ENCODE measurements at places on chromosomes 11 and 22.
A peak's percentile ranks its signal among the peaks of the same experiment; 100 is the strongest.

DNA sequence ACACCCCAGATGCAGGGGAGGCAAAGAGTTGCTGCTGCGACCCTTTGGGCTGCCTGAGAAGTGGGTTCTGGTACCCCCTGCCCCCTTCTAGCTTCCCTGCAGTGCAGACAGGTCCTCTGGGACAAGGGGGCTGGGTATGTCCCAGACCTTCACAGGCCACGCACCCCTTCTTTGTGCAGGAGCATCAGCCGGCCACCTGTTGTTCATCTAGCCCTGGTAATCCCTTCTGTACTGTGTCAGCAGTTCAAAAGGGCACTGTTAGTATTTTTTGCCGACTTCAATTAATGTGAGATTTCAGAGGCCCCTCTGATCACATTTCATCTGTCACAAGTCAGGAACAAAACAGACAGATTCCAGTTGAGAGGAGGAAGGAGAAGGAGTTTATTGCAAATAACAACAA lies 49.9 kb downstream of the ALX4 start:
- no peak for DNase-seq

DNA sequence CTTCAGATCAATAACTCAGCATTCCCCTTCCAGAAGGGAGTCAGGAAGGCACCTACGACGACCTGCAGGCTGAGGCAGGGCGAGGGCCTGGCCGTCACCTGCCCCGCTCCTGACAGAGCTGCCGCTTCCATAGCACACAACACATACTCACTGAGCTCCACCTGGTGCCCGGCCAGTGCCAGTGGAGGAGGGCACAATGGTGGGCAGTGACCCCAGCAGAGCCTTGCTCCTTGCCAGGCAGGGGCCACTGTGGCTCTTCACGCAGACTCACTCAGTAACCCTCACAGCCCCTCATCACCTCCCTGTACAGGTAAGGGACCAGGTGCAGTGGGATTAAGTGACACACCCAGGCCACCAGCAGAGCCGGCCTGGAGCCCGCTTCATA lies 24.6 kb downstream of the LRFN4 start:
- no peak for DNase-seq

DNA sequence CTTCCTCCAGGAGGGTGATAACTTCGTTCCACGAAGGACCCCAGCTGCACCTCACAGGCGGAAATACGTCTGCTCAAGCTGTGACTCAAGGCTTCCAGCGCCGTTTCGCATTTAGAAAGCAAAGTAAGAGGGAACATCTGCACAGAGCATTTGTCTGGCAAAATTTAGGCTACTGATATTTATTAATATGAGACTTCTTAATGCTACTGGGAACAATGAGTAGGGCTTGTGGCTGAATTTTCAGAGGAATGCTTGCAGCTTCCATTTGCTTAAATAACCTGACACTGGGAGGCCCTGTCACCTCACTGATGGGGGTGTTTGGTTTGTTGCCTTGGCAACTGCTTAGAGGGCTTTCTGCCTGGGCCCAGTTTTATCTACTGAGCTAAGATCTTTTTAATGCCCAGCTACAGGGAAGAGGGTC lies 14.7 kb upstream of the ST14 start:
- no peak for DNase-seq

DNA sequence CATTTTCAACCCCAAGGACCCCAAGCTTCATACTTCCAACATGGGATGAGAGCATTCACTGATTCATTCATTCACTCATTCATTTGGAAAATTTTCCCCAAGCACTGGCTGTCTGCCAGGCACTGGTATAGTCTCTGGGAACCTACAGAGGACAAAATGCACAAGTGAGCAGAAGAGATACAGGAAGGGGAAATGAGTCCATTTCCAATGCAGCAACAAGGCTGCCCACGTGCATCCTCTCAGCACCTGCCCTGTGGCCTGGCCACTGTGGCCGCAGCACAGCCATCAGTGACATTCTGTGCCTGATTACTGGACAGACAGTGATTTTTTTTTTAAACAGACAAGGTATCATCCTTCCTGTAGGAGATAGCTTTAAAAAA lies 96.0 kb upstream of the PITPNB start:
- no peak for DNase-seq

GRCh38 chr11:64742889-64743590 lies 902 bp downstream of the RASGRP2 start:
- peak; percentile 93 for DNase-seq

GRCh38 chr11:71331631-71332030 lies 79.3 kb upstream of the SHANK2 start:
- DNase-seq = no peak

- no peak for DNase-seq
Observed at GRCh38 chr22:43235445-43236409, 48.8 kb upstream of the TTLL12 start.

- no peak for DNase-seq
Observed at GRCh38 chr11:67628710-67629385, 889 bp downstream of the NUDT8 start.

DNA sequence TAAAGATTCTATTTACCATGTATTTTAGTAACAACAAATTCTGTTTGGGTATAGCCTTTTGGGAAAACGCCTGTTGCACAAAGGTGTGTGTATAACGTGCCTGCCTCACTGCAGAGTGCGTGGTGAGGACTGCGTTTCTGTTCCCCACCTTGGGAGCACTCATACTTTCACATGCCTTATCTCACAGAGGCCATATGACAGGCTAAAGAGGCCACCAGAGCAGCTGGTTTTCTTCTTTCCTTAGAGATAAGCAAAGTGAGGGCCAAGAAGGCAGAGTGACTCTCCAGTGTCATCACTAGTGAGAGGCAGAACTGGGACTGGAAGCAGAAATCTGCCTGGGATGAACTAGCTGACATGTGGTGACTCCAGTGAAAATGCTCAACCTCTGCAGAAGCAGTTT lies 369.2 kb upstream of the NARS2 start:
- no peak for DNase-seq

GRCh38 chr22:39851606-39852315 lies 41.8 kb downstream of the ENTHD1 start:
- DNase-seq = no peak

DNA sequence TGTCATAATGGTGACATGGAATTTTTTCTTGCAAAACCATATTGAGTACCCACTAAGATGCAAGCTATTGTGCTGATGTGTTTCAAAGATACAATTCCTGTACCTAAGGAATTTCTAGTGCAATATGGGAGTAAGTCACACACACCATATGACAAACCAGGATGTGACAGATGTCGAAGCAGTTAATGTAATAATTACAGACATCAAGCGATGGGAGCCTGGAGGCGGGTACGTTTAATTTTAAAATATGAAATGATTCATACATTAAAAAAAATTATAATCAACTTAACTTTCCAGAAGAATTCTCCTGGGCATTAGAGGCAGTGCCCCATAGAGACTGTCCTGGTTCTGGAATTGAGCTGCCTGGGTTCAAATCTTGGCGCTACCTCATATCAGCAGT lies 6.0 kb downstream of the SYCE3 start:
- no peak for DNase-seq

DNA sequence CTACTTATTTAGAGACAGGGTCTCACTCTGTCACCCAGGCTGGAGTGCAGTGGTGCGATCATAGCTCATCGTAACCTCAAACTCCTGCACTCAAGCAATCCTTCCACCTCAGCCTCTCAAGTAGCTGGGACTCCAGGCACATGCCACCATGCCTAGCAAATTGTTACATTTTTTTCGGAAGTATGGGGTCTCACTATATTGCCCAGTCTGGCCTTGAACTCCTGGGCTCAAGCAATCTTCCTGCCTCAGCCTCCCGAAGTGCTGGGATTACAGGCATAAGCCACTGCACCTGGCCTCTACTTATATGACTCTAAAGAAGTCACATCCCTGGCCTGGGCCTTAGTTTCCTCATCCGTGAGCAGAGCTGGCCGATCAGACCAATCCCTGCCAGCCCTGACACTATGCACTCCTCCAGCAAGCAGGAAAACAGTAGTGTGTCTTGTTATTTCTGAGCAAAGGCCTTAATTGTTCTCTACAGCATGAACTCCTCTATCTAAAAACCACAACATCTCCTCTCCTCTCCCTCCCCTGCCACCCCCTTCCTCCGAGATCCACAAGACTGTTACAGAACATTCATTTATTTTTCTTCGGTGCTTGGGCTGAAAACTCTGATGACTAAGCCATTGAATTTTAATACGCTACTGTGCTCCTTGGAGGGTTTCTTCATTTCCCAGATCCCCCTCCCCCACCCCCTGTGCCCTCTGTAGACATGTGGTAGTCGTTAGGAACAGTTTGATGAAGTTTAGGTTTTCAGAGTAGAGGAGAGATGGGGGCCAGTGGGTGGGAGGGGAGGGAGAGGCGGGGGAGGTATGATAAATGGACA lies 91.5 kb downstream of the ABTB2 start:
- DNase-seq = peak; percentile 76

- DNase-seq = no peak
Observed at GRCh38 chr11:1302461-1303125, 6.8 kb downstream of the TOLLIP start.

DNA sequence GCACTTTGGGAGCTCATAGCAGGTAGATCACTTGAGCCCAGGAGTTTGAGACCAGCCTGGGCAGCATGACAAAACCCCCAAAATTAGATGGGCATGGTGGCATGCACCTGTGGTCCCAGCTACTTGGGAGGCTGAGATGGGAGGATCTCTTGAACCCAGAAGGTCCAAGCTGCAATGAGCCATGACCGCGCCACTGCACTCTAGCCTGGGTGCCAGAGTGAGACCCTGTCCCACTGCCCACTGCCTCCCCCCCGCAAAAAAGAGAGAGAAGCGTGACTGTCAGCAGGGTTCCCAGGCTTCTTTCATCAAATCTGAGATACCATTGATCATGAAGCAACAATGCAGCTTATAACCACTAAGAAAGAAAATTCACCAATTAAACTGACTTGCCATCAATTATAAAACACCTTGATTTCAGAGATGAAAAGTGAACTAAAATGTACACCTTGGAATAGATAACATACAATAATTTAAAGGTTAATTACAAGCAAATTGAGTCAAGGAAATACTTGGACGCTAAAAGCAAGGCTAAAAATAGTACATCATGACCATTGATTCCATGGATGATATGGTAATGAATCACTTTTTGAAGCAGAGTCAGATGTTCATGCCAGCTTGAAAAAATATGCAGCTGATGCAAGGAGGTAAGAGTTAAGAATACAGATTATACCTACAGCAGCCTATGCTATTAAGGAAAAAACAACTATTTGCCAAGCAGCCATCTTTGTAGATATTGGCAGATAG lies 90.8 kb upstream of the ALKBH3 start:
- DNase-seq = peak; percentile 9

DNA sequence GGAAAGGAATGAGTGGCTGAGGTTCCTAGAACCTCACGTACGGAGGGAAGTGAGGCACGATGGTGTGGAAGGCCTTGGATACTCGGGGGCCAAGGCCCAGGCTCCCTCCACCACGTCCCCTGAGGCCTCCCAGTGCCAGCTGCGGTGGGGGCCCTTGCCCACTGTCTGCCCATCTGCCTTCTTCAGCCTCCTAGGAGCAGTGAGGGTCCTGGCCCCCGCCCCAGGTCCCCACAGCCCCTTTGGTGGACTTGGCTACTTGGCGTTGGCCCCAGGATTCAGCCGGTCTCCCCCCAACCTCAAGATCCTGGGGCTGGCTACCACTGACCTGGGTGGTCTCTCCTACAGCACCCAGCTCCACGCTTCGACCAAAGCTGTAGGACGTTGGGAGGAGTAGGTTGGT lies 373.6 kb downstream of the TBC1D22A start:
- DNase-seq = no peak

GRCh38 chr11:129143335-129143734 lies 48.8 kb downstream of the ARHGAP32 start:
- DNase-seq = peak; percentile 86

GRCh38 chr11:47466201-47466600 lies 17.3 kb upstream of the RAPSN start:
- DNase-seq = no peak

DNA sequence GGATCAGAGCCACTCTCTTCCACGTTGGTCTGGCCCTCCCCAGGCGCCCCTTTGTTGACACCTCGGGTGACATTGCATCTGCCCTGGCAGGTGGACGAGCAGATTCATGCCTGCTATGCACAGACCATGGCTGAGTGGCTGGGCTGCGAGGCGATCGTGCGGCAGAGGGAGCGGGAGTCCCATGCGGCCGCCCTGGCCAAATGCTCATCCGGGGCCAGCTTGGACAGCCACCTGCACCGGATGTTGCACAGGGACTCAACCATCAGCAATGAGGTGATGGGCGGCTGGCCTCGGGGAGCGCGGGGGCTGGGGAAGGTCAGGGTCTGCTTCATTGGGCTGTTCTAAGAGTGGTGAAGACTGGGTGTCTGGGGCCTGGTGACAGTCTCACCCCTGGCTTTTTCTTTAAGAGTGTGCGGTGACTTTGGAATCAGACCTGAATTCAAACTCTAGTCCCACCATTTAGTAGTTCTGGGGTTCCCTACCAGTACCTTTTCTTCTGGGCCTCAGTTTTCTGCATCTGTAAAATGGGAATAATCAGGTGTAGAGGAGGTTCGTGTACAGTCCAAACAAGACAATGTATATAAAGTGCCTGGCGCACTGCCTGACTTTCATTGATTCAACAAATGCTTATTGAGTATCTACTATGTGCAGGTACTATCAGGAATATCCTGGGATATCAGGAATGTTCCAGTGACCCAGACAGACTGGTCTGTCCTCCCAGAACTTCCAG lies 53.0 kb downstream of the LHFPL7 start:
- DNase-seq = no peak

DNA sequence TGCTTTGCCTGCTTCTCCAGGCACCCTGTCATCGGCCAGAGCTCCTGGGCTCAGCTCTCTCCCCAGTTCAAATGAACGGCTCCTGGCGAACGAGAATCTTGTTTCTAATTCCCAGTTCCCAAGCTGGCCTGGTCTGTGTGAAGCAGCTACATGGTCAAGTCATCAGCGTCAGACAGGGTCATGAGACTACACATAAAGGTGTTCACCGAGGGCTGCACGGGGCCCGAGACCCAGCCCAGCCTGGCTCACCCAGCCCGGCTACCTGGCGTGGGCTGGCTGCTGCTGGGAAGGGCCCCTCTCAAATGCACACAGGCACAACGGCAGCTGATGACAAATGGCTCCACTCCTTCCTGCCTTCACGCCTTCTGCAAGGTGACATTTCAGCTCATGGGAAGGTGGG lies 14.6 kb upstream of the CELSR1 start:
- no peak for DNase-seq

GRCh38 chr11:76644591-76644990 lies 26.0 kb downstream of the LRRC32 start:
- no peak for DNase-seq

DNA sequence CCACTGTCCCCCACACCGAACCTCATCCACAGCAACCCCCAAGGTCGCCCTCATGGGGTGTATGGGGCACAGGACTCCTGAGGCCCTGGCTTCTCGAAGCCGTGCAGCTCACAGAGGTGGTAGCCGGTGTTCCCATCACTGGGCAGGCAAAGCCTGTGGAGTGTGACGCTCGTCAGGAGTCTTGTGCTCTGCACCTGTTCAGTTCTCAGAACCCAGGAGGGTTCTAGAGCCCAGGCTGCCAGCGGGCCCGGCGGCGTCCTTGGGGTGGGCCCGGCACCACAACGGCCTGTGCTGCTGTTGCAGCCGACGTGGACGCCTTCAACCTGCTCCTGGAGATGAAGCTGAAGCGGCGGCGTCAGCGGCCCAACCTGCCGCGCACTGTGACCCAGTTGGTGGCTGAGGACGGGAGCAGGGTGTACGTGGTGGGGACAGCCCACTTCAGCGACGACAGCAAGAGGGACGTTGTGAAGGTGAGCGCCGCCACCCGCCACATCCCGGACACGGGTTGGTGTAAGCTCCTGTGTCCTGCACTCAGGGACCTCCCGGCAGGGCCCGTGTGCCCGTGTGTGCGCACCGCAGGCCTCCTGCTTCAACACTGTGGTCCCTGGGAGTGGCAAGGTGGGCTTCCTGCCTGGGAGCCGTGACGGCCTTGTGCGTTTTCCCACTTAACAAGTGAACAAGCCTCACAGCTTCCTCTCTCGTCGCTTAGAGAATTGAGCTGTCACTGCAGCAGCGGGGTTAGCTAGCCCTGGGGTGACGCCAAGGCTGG lies 6.6 kb upstream of the SELENOO start:
- DNase-seq = no peak
